ENCODE measurements at places on chromosomes 7 and 10.

- DNase-seq: no peak
Observed at GRCh38 chr7:55365205-55365674, at the start of gene LANCL2. Gene LANCL2, plus strand, starts transcription at chr7:55365337. Its CDS starts 689 bp downstream, at chr7:55366026.

DNA sequence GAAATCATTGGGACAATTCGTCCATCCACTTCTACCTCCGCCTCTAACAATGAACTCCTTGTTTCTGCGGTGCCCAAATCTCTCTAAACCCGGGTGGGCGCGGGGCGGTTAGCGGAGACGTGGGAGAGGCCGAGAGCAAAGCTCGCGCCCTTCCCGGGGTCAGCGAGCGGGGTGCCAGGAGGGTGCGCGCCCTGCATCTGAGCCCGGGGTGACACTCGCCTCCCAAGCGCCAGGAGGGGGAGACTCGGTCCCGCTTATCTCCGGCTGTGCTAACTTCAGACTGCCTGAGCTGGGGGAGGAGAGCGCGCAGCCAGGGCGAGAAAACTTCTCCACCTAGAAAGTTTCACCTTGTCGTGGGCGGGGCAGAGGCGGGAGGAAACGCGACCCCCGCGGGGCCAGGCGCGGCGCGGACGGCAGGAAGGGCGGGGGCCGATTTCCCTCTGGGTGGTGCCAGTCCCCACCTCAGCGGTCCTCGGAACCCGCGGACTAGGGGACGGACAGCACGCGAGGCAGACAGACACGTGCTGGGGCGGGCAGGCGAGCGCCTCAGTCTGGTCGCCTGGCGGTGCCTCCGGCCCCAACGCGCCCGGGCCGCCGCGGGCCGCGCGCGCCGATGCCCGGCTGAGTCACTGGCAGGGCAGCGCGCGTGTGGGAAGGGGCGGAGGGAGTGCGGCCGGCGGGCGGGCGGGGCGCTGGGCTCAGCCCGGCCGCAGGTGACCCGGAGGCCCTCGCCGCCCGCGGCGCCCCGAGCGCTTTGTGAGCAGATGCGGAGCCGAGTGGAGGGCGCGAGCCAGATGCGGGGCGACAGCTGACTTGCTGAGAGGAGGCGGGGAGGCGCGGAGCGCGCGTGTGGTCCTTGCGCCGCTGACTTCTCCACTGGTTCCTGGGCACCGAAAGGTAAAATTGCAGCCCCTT lies at the start of gene MET:
Gene MET (plus strand): TSS at position 516 of the 915 bp plus-strand sequence. CDS start 26,889 bp downstream, outside the sequence.
- DNase-seq: peak; percentile 22

- no peak for DNase-seq
Observed at GRCh38 chr10:77139252-77140160, 498.1 kb downstream of the KCNMA1 start.

DNA sequence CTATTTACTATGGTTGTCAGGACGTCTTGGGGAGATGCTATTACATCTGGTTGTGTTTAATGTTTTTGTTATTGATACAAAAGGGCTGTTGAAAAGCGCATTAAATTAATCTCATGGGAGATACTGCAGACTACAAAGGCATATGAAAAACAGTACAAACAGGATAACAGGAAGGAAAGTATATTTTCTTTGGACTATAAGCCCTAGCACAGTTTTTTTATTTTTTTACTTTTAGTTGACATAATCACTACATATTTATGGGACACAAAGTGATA lies 341.3 kb downstream of the ARL4A start:
- no peak for DNase-seq

DNA sequence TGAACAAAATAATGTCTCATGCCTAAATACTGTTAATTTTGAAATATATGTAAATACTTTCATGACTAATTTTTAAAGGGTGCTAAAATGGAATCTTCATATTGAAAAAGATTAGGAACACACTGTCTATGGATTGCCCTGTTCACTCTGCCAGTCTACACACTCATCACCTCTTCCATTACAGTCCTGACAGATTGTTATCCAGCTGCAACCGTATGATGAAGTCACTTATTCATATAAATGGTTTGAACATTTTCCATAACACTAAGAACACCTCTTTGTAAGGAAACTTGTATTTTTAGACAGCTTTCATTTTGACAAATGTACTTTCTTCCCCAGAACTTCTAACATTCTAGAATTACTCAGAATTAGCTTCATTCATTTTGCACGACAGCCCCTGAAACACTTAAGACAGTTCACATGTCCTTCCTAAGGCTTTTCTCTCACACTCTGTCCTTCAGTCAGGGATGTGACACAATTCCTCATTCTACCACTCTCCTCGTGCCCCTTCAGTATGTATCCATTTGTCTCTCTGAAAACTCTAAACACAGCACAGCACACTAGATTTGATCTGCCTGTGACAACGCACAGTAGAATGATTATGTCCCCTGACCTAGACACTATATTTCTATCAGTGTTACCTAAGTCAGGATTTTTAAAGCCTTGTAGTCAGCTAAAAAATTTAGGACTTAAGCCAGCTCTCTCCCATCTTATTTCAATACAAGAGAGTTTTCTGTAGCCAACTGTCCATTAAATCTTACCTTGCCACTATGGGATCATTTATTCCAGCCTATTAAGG lies 71.9 kb downstream of the ORC5 start:
- no peak for DNase-seq

GRCh38 chr7:11831736-11832495 lies at the start of gene THSD7A:
Gene THSD7A, minus strand, starts transcription at chr7:11832198. Its CDS starts 252 bp downstream, at chr7:11831946.
- peak; percentile 38 for DNase-seq

GRCh38 chr7:29288181-29289091 lies 93.9 kb downstream of the CHN2 start:
- DNase-seq: no peak

DNA sequence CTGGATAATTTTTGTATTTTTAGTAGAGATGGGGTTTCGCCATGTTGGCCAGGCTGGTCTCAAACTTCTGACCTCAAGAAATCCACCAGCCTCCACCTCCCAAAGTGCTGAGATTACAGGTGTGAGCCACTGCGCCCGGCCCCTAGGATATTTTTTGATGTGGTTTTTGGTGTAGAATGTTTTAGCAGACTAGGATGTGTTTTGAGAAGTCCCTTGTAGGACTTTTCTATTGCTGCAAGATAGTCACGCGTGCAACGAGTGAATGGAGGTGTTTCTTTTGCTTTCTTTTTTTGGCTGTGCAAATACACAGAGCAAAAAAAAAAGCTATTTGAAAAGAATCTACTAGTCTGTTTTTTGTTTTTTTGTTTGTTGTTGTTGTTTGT lies 29.8 kb upstream of the KLF6 start:
- DNase-seq: no peak

- peak; percentile 45 for DNase-seq
Observed at GRCh38 chr7:87220734-87221215, 1.2 kb upstream of the TMEM243 start.

- no peak for DNase-seq
Observed at GRCh38 chr10:107631876-107632275, 467.4 kb upstream of the SORCS1 start.

DNA sequence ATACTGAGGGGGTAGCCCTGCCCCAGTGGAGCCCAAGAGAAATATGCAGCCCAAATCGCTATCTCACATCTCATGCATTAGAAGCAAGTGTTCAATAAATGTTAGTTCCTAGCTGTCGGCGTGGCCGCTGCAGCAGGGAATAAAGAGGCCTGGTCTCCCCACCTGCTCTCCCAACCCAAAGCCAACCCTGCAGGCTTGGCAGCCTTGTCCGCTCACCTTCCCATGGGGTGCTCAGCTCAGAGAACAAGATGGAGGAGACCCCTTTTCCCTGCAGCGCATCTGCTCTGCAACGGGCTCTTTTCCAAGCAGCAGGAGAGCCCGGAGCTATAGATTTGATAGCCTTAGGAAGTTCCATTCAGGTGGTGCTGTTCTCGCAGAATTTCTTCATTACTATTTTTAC lies 12.0 kb upstream of the DOCK1 start:
- DNase-seq: no peak

GRCh38 chr10:95048206-95048605 lies 21.1 kb downstream of the CYP2C8 start:
- DNase-seq: no peak

GRCh38 chr7:39623047-39623731 lies at the start of gene RALA:
Gene RALA, plus strand, starts transcription at chr7:39623572. Its CDS starts 63,096 bp downstream, at chr7:39686668.
- DNase-seq: peak; percentile 86

- DNase-seq: no peak
Observed at GRCh38 chr10:112782200-112782907, 167.7 kb upstream of the TCF7L2 start.

GRCh38 chr7:38746438-38746837 lies 115.3 kb upstream of the AMPH start:
- DNase-seq: no peak

GRCh38 chr10:32680803-32681557 lies 235.0 kb downstream of the CCDC7 start:
- no peak for DNase-seq

- DNase-seq: no peak
Observed at GRCh38 chr10:18221882-18222281, 81.7 kb downstream of the CACNB2 start.

- DNase-seq: peak; percentile 45
Observed at GRCh38 chr7:88344956-88345832, 38.5 kb upstream of the STEAP4 start.

GRCh38 chr10:18619016-18619415 lies 32.4 kb downstream of the NSUN6 start:
- DNase-seq: no peak

DNA sequence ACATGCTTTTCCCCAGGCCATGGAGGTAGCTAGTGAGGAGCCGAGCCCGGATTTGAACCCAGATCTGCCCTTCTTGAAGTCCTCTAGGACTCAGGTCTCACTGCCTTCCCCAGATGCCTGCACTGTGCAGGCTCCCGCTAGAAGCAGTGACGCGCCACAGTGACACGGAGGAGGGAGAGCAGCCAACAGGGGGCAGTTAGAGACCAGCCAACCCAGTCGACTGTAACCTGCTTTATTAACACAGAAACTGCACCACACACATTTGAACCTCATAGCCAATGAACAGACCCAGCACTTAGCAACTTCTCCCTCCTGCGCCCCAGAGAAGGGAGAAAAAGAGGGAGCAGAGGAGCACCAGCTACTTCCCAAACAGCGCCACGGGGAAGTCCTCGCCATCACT lies 27.4 kb downstream of the PILRA start:
- DNase-seq: no peak

- DNase-seq: no peak
Observed at GRCh38 chr10:10092581-10092980, 925.1 kb upstream of the CELF2 start.

- no peak for DNase-seq
Observed at GRCh38 chr10:109988212-109988596, 19.6 kb upstream of the ADD3 start.

DNA sequence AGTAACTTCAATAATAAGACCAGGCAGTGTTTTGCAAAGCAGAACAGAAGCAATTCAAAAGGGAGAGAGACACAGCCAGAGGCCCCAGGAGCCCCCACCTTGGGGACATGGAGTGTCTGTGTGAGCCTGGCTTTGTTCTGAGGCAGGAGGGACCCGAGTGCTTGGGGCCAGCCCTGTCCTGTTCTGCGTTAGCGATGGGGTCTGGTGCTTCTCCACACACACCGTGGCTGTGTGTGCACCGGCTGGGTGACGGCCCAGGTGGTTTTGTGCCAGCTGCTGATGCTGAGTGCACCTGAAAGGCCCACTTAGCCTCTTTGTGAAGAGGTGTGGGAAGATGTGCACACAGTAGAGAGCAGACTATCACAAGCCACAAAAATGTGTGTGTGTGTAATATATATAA lies 468.9 kb downstream of the DNAJB6 start:
- DNase-seq: no peak

GRCh38 chr10:125816548-125816947 lies 6.5 kb downstream of the UROS start:
- no peak for DNase-seq

- no peak for DNase-seq
Observed at GRCh38 chr10:23192712-23193434, 761 bp downstream of the PTF1A start.

DNA sequence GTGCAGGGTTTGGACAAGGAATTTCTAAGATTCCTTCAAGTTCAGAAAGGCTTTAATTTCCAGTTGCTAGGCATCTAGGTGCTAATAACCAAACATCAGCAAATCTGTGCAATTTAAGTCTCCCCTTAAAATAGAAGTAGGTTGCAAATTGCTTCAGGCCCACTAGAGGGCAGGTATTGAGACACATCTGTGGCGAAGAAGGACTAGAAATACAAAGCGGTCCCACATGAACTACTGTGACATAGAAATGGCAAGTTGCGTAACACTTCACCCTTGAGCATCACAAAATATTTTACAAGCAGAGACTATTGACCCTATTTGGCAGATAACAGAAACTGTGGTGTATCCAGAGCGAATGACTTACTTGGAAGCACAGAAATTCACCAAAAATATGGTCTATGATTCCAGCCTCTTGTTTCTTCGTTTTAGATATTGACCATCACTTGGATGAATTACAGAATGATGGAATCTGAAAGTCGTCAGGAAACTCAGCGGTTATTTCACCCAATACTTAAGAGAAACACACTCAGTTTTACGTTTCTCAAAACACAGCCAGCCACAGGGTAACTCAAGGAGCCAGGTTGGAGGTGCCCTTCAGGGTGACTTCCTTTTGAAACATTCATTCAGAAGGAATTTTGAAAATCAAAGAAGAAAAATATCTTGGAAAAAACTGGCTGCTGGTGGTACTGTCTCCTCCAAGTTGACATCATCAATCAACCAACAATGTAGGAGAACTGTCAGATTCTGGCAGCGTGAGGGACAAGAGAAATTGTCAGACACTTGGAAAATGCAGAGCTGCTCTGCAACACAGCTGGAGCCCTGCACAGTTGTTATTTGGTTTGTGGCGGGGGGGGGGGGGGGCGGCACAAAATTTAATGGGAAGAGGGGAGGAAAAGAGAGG lies 256.3 kb upstream of the MINDY3 start:
- no peak for DNase-seq

GRCh38 chr7:151524331-151524730 lies 4.6 kb upstream of the RHEB start:
- no peak for DNase-seq

GRCh38 chr10:32210306-32211045 lies 136.5 kb downstream of the EPC1 start:
- no peak for DNase-seq

GRCh38 chr10:2340831-2341647 lies 603.7 kb upstream of the ADARB2 start:
- DNase-seq: no peak

GRCh38 chr10:123974406-123974805 lies 82.8 kb upstream of the CPXM2 start:
- no peak for DNase-seq

- no peak for DNase-seq
Observed at GRCh38 chr7:132933072-132933458, 148.8 kb downstream of the CHCHD3 start.

DNA sequence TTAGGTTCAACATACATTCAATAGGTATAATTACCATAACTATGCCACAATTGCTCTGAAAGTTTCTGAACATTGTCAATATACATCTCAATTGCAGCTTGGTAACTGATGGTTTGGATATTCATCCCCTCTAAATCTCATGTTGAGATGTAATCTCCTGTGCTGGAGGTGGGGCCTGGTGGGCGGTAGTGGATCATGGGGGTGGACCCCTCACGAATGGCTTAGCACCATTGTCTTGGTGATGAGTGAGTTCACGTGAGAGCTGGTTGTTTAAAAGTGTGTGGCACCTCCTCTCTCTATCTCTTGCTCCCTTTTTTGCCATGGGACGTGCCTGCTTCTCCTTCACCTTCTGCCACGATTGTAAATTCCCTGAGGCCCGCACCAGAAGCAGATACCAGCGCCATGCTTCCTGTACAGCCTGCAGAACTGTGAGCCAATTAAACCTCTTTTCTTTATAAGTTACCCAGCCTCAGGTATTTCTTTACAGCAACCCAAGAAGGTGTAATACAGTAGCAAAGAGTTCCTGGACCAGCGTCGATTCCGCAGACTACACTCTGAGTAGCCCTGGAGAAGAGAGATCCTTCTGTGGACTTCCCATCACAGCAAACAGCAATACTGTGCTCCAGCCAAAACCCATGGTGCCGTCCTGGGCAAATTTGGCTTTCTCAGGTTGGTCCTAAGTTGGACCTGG lies 83.8 kb upstream of the GRB10 start:
- no peak for DNase-seq

- DNase-seq: no peak
Observed at GRCh38 chr10:7003831-7004395, 406.9 kb downstream of the SFMBT2 start.
